ENCODE measurements at places on chromosomes 4 and X.

DNA sequence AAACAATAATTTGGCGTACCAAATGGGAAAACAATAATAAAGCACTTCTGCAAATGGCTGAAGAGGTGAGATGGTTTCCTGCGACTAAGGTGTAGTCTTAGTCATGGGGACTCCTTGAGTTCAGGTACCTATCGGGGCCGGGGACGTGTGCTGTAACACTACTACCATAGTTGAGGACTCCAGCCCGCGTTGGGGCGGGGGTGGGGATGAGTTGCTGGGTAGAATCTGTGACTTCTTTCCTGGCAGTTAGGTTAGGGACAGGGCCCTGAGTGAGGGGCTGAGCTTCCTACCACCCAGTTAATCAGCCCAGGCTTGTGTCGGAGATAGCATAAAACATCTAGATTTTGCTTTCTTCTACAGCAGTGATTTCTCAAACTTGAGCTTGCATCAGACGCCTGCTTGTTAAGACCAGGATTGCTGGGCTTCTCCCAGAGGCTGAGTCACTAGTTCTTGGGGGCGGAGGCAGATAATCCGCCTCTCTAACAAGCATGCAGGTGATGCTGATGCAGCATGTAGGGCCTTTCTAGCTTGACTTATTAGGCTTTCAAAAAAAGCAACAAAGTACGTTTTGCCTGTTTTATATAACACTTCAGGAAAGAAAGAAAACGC is 30.2 kb downstream of the RBBP7 start:
- no peak for DNase-seq

DNA sequence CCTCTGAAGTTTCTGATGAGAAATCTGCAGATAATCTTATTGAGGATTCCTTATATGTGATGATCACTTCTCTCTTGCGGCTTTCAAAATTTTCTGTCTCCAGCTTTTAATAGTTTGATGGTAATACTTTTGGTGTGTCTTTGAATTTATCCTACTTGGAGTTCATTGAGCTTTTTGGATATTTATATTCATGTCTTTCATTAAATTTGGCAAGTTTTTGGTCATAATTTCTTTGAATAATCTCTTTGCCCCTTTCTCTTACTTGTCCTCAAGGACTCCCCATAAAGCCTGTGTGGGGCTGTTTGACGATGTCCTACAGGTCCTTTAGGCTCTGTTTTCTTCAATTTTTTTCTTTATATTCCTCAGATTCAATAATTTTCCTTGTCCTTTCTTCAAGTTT is 11.3 kb upstream of the FAM47E start:
- DNase-seq = no peak

DNA sequence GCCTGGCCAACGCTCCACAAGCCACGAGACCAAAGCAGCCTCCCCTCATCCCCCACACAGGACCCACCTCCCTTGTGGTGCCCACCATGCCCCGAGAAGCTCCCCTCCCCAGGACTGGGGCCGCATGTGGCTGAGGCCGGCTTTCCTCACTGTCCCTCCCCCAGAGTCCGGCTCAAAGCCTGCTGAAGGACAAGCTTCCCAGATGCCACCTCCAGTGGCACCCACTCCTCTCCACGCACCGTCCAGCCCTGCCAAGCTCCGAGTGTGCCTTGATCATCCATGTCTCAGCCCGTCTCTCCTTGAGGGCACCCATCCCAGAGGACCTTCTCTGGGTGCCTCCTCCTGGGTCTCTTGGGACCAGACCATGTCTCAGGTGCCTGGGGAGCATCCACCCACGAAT is 58.8 kb upstream of the MXD4 start:
- no peak for DNase-seq

DNA sequence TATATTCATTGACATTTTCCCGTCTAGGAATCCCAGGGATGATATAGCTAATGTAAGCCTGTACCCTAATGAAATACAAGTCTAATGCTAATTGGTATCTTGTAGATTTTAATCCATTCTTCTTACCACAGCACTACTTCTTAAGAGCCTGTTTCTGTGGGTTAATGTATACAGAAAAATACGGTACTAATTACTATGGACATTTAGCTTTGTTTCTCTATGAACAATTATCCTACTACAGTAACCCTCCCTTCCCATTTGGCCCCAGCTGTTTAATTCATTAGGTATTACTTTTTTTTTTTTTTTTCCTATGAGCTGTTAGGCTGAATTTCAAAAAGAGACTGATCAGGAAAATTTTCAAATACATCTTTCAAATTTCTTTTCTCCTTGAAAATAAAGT is 245.1 kb upstream of the SLC7A11 start:
- DNase-seq = no peak

- no peak for DNase-seq
Observed at GRCh38 chrX:79110731-79111130, 33.8 kb upstream of the GPR174 start.

- no peak for DNase-seq
Observed at GRCh38 chrX:27995611-27996010, 14.4 kb upstream of the DCAF8L1 start.

DNA sequence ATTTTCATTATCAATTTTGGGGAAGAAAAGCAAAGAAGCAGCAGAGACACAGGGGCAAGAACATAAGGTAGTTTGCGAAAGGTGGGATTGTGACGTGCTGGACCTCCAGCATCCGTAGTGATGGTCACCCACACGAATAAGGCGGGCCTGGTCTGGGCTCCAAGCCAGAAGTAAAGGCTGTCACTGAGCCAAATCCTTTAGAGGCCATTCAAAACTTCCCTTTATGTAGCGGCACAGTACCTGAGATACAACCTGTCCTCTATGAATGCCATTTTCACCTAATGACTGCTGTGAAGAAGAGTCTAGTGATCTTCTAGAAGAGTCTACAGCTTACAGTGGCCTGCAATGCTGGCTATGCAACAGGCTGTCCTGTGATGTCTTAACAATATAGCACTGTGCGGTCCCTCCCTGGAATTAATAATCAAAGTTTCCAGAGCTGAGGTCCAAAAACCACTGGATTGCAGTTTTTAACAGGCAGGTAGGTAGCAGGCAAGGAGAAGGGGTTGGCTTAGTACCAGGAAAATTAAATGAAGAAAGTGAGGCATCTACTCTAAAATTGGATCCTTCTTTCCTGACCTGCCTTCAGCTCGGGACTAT is 56.2 kb downstream of the TRIML1 start:
- no peak for DNase-seq

DNA sequence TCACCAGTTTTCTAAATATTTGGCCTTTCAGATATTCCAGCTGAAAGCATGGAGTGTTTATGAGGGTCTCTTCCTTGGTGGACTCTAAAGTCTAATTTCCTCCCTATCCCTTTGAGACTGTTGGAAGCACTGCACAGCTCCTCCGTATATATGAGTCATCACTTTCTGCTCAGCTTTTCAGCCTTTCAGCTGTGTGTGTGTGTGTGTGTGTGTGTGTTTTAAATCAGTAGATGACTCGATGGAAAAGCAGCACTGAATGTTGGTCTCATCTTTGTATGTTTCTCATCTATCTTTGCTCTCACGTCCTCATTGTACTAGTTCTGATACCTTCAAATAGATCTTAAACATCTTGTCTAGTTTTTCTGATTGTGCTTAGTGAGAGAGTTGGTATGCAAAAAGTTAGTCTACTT is 81.6 kb downstream of the ZFX start:
- no peak for DNase-seq

DNA sequence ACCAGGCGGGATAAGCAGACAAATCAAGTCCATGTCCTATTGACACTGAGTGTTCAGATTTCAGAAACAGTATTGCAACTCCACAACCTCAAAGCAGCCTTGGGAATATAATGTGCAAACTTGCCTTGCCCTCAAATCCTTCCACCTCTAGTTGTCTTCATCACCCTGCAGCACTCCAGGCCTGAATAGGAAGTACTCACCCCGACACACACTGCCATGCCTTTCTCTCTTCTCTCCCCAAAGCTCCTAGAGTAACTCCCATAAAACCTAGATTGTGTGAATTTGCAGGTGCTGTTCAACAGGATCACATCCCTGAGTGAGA is 19.6 kb downstream of the ACSL1 start:
- DNase-seq = no peak

- no peak for DNase-seq
Observed at GRCh38 chrX:1325515-1326116, 11.0 kb upstream of the IL3RA start.

- no peak for DNase-seq
Observed at GRCh38 chrX:49853661-49854060, 24.6 kb downstream of the PAGE4 start.

- no peak for DNase-seq
Observed at GRCh38 chr4:77817304-77818072, 1.7 kb downstream of the CNOT6L start.

- DNase-seq = no peak
Observed at GRCh38 chr4:181958446-181958845, 284.8 kb upstream of the TENM3 start.

DNA sequence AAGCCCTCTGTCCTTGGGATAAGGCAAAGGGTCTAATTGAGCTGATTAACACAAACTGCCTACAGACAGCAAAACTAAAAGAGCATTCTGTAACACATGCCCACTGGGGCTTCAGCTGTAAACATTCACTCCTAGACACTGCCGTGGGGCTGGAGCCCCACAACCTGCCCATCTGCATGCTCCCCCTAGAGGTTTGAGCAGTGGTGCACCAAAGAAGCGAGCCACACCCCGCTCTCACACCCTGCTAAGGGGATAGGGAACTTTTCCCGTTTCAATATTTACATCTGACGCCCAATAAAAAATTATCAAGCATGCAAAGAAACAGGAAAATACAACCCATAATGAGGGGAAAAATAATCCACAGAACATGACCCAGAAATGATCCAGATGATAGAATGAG is 46.9 kb upstream of the HSD17B10 start:
- DNase-seq = no peak

DNA sequence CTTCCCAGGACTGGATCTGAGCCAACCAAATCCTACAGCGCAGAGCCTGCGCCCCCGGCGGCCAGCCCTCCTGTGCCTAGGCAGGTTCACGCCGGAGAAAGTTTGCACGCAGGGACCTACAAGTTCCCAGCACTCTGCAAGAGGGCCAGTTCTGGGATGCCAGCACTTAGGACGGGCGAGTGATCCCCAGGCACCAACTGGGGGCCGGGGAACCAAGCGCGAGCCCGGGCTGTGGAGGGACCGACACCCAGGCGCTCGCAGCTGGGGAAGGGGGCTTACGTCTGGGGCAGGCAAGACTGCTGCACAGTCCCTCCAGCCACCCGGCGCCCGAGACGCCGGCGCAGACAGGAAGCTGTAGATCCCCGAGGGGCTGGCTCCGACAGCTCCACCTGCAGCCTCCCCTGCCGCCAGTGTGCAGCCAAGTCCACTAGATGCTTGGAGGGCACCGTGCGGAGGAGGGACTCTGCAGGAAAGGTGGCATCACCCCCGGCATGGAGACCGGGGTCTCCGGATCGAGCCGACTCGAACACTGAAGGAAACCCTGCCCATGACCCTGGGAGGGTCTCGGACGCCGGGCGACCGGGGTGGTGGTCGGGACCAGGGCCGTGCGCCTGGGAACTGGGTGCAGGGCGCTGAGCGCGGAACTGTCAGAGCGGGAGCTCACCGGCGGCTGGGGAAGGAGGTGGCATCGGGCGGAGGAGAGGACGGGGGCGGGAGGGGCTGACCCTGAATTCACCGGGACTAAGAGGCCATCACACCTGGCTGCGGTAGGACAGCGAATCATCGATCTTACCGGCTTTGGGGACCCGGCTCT is 566 bp downstream of the CORIN start:
- no peak for DNase-seq

GRCh38 chr4:70437197-70437596 is 34.8 kb upstream of the MUC7 start:
- DNase-seq = no peak

GRCh38 chr4:139833151-139833910 is 167.7 kb downstream of the MGST2 start:
- DNase-seq = no peak

- DNase-seq = no peak
Observed at GRCh38 chr4:91064157-91064853, 937.1 kb downstream of the CCSER1 start.

DNA sequence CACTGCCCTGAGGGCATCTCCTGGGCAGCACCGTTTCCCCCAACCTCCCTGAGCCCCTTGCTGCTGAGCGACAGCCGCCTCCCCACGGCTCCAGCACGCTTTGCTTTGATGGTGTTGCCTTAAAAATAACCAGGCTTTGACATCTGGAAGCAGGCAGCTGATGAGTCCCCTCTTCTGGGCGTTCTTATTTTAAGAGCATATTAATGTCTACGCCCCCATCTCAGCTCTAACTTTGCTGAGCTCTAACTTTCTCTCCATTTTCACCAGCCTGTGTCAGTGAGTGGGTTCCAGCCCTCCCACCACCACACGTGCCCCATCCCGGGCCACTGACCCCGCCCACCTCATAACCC is 70.2 kb downstream of the ADRA2C start:
- no peak for DNase-seq

DNA sequence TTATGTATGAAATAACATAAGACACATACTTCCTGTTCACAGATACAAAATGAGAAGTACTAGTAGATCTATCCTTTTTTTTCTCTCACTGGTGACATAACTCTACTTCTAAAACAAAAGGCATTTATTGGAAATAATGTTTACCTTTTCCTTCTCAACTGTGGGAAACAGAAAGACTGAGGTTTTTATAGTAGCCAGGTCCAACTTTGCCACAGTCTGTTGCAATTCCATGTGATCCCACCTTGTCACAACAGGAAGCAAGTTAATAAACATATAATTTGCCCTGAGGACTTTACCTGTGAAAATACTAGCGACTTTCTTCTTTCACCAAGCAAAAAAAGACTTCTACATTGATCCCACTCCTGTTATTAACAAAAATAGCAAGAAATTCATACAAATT is 475.8 kb downstream of the PDGFC start:
- DNase-seq = no peak

GRCh38 chrX:132146456-132146855 is 18.6 kb upstream of the FRMD7 start:
- DNase-seq = no peak

DNA sequence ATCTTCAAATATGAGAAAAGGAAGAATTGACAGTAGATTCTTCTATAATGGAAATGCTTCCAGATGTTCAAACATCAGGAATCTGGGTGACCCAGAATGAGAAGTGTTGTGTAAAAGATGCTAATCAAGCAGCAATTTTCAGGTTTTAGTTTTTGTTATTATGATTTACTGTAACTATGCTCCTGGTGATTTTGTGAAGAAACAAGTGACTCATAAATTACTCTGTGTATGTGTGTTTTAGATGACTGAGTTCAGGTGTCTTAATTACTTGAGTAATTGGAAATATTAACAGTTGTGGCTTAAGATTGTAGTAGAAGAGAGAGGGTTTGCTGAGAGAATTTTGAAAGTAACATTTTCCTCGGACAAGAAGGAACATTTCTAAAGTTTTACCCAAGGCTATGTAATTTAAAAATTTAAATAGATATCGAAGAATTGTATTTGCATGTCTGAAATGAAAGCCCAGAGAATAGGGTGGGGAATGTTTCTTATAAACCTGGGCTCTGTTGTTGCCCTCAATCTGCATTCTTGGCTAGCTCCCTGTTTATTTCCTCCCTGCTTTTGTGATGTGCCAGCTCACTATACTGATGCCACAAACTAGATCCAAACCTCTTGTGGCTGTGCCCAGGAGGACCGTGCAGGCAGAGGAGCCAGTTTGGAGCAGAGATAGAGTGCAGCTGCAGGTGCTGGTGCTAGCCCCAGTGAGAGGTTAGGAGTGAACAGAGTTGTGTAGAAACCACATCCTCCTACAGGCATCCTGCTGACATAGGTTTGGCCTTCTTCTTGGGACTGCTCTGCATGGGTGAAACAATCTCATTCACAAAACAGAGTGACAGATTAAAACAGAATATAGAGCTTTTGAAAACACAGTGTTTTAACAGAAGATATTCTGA is 25.4 kb upstream of the TNIP3 start:
- peak; percentile 22 for DNase-seq

GRCh38 chrX:109920325-109920724 is 82.6 kb upstream of the TMEM164 start:
- DNase-seq = no peak
